Gastrocnemius medialis (tissue), 4 donors: ENCODE measurements at places on chromosomes 7 and 10.

- no peaks in the 10 kb centered on the region for H3K36me3 ChIP-seq
- no peaks in the 10 kb centered on the region for H3K27me3 ChIP-seq
- peaks cover 17% of the 10 kb centered on the region for H3K4me1 ChIP-seq
- no peak for DNase-seq
- no peak overlapping the region for H3K27ac ChIP-seq
Measured at GRCh38 chr10:67077376-67077775, 151.5 kb downstream of the LRRTM3 start.

DNA sequence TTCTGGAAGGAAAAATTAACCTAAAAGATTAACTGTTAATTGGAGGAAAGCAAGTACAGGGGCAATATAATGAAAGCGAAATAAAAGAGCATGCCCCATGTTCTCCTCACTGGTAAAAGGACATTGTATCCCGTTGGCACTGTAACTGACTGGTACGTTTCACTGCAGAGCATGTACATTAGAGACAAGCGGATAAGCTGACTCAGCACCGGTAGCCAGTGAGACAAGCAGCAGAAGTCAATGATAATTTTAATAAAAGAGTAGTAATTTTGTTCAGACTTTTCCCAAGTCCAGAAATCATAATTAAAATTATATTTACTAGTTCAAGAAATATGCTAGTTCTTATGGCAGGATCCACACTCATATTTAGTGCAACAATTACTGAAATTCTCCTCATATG lies 161.5 kb upstream of the VWC2 start:
- no peaks in the 10 kb centered on the region for H3K27me3 ChIP-seq
- DNase-seq: no peak
- H3K27ac ChIP-seq: no peak overlapping the region
- H3K4me3 ChIP-seq: no peak overlapping the region
- H3K36me3 ChIP-seq: no peaks in the 10 kb centered on the region

- no peak overlapping the region for H3K27ac ChIP-seq
- no peak for DNase-seq
- no peaks in the 10 kb centered on the region for H3K27me3 ChIP-seq
- no peaks in the 10 kb centered on the region for H3K4me1 ChIP-seq
Measured at GRCh38 chr7:158005531-158005930, 582.1 kb downstream of the PTPRN2 start.

DNA sequence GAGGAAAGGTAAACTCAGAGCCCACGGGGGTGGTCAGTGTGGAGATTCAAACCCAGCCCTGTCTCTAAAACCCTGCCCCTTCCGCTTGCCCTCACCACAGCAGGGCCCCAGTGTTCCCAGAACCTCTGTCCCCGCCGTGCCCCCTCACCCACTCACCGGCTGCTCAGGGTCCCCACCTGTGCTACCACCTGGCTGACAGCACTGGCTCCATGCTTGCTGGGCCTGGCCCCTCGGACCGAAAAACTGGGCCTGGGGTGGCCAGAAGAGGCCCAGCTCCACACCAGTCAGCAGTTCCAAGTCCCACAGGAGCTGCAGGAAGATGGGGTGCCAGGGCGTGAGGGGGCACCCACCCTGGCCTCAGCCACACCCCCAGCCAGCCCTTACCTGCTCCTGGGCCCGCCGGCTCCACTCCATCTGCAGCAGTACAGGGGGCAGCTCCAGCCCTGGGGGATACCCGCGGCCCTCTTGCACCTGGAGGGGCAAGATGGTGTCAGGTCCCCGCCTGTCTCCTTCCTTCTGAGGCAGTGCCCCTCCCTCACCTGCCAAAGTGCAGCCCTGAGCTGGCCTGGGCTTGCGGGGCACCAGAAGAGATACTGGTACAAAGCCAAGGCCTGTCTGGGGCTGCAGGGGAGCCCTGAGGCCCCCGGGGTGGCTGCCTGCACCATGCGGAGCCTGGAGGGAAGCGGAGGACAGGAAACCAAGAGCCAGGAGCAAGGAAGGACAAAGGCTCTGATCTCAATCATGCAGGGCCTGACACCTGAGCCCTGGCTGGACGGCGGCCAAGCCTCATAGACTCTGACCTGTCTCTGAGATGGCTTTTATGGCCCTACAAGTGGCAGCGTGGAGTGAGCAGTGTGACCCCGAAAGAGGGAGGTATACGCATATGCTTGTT lies 11.7 kb downstream of the ATP6V1F start:
- no peak overlapping the region for H3K27ac ChIP-seq
- H3K27me3 ChIP-seq: no peaks in the 10 kb centered on the region
- DNase-seq: peak; percentile 73
- H3K4me1 ChIP-seq: peaks cover 7% of the 10 kb centered on the region

DNA sequence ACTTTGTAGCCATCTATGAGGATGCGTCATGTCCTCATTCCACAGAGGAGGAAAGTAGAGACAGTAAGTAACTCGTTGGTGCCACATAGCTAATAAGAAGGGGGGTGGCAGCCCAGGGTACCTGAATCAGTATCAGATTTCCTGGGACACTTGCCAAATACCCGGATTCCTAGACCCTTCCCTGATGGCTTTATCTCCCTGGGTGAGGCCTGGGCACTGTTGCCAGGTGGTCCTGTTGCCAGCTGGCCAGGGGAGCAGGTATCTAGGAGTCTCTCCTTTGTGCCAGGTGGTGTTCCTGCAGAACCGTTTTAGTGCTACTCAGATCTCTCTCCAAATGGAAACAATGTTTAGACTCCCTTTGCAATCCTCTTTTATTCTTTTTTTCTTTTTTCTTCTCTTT lies 12.7 kb downstream of the SLC29A3 start:
- H3K36me3 ChIP-seq: no peaks in the 10 kb centered on the region
- H3K4me1 ChIP-seq: no peaks in the 10 kb centered on the region
- H3K27me3 ChIP-seq: no peaks in the 10 kb centered on the region

GRCh38 chr10:90751107-90751997 lies 106.5 kb downstream of the HTR7 start:
- DNase-seq: no peak
- H3K27ac ChIP-seq: no peak overlapping the region
- no peak overlapping the region for H3K4me3 ChIP-seq
- no peaks in the 10 kb centered on the region for H3K4me1 ChIP-seq
- no peaks in the 10 kb centered on the region for H3K27me3 ChIP-seq
- H3K36me3 ChIP-seq: no peaks in the 10 kb centered on the region
